ENCODE measurements at places on chromosomes 12 and 14.

- DNase-seq: no peak
Observed at GRCh38 chr14:93731753-93732152, 56.5 kb downstream of the PRIMA1 start.

DNA sequence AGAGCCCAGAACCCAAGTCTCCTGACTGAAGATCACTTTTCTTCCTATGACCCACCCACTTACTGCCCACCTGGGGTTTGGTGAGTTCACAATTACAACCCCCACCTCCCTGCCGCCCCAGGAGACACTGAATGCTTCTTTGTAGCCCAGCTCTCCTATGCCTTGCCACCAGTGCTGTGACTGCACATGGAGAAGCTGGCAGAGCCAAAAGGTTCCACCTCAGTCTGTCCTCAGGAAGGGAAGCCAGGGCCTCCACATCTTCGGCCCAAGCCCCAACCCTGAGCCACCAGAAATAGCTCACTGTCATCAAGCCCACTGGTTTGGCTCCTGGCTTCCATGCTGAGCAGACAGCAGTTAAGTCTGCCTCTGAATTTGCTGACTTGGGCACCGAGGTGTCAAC lies 25.6 kb downstream of the OTUB2 start:
- DNase-seq: no peak

DNA sequence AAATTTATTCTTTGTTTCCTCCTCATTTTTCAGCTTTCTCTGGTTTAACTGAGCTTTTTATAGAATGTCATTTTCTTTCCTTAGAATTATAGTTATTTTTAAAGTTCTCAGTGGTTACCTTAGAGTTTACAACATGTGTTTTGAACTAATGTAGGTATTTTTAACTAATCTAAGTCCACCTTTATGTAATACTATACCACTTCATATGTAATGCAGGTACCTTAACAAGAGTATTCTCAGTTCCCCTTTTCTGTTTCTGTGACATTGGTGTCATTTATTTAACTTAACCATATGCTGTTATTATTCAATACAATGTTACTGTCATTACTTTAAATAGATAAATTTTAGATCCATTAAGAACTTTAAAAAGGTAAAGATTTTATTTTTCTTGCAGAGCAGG lies 30.3 kb upstream of the KCNC2 start:
- DNase-seq: no peak

- DNase-seq: no peak
Observed at GRCh38 chr12:87382436-87382835, 646.8 kb downstream of the C12orf50 start.

GRCh38 chr14:21108791-21109190 lies 7.9 kb downstream of the TMEM253 start:
- no peak for DNase-seq

DNA sequence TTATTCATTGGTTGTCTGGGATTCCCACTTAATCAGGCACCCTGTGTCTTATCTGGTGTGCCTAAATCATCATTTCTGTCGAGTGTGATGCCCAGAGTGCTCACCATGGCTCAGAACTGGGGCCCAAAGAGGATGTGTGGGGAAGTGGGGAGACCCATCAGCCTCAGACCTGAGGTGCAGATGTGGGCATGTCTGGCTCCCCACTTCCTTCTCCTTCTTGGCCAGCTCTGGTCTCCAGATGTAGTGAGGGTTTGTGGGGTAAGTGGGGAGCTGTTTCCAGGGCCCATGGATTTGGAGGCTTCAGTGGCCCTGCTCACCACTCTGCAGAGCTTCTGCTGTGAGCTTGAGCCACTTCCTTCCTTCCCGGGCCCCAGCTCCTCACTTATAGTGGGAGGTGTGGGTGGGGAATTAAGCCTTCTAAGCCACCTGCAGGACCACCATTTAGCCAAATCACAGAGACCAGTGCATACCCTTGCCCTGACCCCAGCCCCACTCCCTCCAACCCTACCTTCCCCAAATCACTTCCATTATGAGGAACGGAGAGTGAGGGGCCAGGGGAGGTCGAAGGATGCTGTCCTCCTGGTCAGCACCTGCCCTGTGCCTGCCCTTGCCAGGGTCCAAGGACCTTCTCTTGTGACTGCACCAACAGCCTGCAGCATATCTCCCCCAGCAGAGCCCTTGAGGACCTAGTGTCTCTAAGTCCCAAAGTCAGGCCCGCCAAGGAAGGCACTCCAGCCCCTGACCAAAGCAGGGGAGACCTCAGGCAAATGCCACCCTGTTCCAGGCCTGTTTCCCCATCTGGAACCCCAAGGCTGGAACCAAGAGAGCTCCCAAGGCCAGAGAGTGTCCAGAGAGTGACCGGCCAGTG lies 278.2 kb upstream of the RTL1 start:
- no peak for DNase-seq

DNA sequence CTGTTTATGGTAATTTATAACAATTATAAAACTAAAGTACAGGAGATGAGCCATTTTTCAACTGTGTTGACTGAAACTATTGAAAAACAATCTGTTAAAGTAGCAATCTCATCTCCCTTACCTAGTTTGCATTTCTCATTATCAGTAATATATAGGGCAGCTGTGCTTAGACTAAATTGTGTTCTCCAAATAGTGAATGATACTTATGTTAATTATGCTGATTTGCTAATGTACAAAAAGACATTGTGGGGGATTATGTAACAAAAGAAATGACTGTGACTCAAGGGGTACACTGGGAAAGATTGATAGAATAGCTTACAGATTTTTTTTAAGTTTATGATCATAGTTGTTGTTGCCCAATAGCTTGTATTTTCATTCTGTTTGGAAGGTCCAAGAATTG lies 207.7 kb downstream of the FUT8 start:
- DNase-seq: no peak

DNA sequence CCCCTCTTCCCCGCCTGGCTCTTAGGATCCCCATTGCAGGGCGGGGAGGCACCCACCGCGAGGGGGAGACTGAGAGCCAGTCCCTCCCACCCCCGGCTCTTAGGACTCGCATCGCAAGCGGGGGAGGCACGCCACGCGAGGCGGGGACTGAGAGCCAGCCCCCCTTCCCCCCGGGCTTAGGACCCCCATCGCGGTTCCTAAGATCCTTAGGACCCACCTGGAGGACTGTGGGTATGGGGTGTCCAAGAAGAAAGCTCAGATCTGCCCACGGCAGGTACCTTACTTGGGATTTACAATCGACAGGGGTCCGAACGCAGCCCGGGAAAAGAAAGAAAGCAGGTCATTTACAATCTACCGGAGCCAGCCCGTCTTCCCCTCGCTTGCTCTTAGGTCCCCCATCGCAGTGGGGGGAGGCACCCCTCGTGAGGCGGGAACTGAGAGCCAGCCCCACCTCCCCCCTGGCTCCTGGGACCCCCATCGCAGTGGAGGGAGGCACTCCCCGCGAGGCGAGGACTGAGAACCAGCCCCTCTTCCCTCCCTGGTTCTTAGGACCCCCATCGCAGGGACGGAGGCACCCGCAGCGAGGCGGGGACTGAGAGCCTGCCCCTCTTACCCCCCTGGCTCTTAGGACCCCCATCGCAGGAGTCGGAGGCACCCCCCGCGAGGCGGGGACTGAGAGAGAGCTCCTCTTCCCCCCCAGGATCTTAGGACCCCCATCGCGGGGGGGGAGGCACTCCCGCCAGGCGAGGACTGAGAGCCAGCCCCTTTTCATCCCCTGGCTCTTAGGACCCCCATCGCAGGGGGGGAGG lies 43.7 kb downstream of the DDX11 start:
- DNase-seq: peak; percentile 64

GRCh38 chr12:107320033-107320928 lies 226.9 kb upstream of the CRY1 start:
- peak; percentile 71 for DNase-seq

- DNase-seq: no peak
Observed at GRCh38 chr12:84077679-84078078, 834.9 kb downstream of the SLC6A15 start.

DNA sequence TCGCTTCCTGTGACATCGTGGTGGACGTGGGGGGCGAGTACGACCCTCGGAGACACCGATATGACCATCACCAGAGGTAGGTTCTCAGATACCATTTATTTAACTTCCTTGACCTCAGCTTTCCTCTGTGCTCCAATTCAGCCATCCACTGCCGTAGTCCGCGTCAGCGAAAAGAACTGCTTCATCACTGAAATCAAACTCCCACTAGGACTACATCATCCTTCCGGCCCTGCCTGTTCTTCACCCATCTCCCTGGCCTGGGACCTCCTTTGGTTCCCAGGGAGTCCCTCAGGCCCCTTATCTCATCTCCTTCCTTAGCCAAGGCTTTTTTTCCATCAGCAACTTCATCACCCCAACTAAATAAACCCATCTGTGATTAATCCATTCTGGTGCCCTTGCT lies 692 bp downstream of the MYG1 start:
- no peak for DNase-seq

DNA sequence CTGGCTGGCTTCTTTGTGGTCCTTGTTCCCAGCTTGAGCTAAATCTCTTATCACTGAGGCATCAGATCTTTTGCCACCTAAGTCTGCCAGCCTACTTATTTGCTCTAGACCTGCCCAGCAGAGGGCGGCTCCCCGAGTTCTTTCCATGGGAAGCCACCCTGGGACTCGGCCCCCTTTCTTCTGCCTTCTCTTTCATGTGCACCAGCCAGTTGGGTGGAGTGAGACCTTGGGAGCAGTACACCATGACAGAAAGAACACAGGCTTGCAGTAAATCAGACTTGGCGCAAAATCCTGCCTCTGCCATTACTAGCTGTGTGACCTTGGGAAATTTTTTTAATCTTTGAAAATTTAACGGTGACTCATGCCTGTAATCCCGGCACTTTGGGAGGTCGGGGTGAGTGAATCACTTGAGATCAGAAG lies 7.4 kb downstream of the SMAGP start:
- no peak for DNase-seq

- DNase-seq: no peak
Observed at GRCh38 chr12:115710104-115710564, 567.4 kb downstream of the MED13L start.

DNA sequence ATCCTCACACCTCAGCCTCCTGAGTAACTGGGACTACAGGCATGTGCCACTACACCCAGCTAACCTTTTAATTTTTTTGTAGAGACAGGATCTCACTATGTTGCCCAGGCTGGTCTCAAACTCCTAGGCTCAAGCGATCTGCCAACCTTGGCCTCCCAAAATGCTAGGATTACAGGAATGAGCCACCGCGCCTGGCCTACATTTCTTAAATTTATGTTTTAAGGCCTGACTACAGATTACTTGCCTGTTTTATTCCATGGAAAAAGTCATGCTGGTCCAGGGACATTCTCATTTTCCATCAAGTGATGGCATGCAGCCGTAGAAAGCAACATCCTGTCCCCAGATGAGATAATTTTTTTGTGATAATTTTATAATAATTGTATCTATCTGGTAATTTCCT lies 6.1 kb downstream of the CD9 start:
- no peak for DNase-seq

- DNase-seq: no peak
Observed at GRCh38 chr12:132948146-132949066, 7.7 kb downstream of the ZNF605 start.

- DNase-seq: no peak
Observed at GRCh38 chr12:30610718-30611117, 85.0 kb downstream of the IPO8 start.

- no peak for DNase-seq
Observed at GRCh38 chr14:23613242-23614070, 22.7 kb upstream of the DHRS2 start.

GRCh38 chr12:93707836-93708235 lies 30.7 kb downstream of the CRADD start:
- no peak for DNase-seq

DNA sequence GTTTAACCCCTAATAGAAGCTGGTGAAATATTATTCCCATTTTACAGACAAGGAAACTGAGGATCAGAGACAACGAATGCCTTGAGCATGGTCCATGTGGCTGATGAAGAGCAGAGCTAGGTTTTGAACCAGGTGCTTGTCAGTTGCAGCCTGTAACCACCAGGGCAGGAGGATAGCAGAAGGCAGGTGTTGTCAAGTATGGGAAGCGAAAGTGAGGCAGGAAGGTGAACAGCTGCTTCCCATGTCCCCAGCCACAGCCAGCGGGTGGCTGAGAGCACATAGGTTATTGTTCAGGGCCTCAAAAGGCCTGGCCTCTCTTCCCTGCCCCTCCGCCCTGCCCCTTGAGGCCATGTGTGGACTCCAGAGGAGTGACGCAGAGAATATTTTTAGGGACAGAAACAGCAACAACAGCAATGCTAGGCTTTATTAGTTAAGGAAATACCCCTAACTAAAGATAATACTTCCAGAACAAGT lies 39.6 kb downstream of the IQSEC3 start:
- no peak for DNase-seq

DNA sequence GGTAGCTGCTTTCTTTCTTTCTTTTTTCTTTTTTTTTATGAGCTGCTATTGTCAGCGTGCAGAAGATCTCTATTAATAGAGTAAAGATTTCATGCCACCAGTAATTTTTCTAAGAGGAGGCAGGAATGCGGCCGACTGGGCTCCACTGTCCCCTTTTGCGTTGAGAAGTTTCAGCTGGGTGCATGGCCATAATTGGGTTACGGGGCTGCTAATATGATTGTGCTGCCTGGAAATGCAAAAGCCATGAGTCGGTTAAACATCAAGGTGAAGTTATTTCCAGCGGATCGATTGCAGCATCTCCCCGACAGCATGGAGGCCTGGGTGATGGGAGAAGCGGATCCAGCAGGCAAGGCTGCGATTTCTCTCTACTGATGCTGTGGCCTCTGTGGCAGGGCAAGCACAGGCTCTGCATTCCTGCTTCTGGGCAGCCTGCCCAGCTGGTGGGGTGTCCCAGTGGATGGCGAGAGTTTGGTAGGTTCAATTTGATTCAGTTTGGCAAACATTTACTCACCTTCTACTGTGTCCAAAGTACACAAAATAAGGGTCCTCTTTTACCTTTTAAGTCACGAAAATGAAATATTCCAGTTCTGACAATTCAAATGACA lies 54.4 kb upstream of the PRMT8 start:
- no peak for DNase-seq

DNA sequence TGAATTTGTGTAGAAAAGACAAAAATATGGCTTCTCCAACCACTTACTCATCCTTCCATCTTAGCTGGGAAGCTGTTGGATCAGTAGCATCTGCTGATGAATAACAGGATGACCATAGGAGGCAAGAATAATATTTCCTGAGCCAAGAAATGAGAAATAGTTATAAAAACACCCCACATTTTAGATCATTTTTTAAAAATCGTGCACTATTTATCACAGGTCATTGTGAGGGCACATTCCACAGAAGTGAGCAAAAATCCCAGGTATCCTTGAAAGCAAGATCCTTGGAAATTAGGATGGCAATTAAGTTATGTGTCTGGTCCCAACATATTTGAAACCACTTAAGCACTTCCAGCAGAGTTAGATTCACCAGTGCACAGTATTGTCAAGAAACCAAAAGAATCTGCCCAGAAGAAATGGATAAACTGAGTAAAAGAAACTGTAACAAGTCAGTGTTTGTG lies 8.4 kb downstream of the FAR2 start:
- DNase-seq: no peak

Data from stimulated activated CD4-positive, alpha-beta T cell treated with anti-CD3 and anti-CD28 coated beads, Interleukin-1b, Interleukin-23, amount 100 ng/mL, for 4 hours (primary cell).